ENCODE measurements at places on chromosomes 2 and 18. TPM values are rescaled to one million over a fixed set of nuclear protein-coding genes. Genes with fewer than 3 reads are reported as not detected.

DNA sequence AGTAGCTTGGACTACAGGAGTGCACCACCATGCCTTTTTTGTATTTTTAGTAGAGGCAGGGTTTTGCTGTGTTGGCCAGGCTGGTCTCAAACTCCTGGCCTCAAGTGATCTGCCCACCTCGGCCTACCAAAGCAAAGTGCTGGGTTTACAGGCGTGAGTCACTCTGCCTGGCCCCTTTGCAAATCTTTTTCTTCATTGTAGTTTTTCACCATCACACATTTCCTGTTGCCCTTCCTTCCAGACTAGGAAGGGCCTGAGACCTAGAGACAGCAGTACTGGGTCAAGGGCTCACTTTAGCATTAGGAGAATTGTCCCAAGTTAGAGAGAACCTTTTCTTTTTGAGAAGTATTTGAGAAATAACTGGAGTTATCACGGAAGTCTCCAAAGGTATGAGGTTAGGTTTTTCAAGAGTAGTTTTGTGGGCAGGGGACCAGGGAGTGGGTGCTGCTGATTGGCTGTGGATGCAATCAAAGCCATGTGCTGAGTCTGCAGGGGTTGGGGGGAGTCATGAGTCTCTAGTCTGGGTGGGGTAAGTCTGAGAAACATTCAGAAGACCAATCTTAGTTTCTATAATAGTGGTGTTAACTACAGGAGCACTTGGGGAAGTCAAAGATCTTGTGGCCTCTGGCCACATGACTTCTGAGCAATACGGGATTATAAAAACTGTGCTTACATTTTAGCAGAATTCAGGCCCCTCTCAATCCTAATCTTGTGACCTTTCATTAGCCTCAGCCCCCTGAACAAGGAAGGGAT lies 23.7 kb downstream of the B3GNT2 start:
- H3K4me1 ChIP-seq = peaks cover 35% of the 10 kb centered on the region
- H3K36me3 ChIP-seq = peaks cover 11% of the 10 kb centered on the region
- H3K27ac ChIP-seq = no peak overlapping the region
- DNase-seq = no peak
- H3K4me3 ChIP-seq = no peak overlapping the region
- H3K27me3 ChIP-seq = no peaks in the 10 kb centered on the region

DNA sequence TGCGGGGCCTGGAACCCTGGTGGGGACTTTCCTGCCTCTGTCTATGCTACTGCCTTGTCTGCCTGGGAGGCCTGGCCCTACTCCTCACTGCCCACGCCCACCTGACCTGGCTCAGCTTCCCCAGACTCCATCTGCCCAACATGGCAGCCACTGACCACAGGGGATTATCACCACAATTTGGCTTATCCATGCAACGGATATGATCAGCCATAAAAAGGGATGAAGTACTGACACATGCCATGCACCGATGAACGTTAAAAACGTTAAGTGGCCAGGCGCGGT lies 5.9 kb upstream of the KCNF1 start:
- no peaks in the 10 kb centered on the region for H3K4me1 ChIP-seq
- no peak overlapping the region for H3K27ac ChIP-seq
- no peaks in the 10 kb centered on the region for H3K27me3 ChIP-seq

GRCh38 chr18:53101536-53102105 lies 761.6 kb downstream of the DCC start:
- no peaks in the 10 kb centered on the region for H3K4me1 ChIP-seq
- H3K27me3 ChIP-seq = no peaks in the 10 kb centered on the region
- no peak overlapping the region for H3K27ac ChIP-seq
- H3K36me3 ChIP-seq = no peaks in the 10 kb centered on the region

DNA sequence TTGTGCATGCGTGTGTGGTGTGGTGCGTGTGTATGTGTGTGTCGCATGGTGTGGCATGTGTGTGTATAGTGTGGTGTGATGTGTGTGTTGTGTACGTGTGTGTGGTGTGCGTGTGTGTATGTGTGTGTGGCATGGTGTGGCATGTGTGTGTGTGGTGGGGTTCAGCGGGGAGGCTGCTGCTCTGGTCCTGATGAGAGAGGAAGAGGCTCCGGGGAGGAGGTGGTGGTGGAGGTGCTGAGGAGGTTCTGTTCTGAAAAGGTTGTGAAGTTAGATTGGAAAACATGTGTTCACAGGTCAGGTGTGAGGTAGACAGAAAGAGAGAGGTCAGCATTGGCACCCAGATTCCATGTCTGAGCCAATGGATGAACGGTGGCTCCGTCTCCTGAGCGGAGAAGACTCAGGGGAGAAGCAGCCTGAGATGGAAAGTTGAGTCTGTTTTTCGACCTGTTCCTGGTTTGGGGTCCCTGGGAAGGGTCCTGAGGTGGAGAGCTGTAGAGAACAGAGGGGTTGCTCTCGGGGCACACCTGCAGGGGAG lies 67.2 kb upstream of the HDAC4 start:
- H3K36me3 ChIP-seq = no peaks in the 10 kb centered on the region
- peaks cover 12% of the 10 kb centered on the region for H3K4me1 ChIP-seq
- no peaks in the 10 kb centered on the region for H3K27me3 ChIP-seq
- DNase-seq = no peak
- no peak overlapping the region for H3K4me3 ChIP-seq
- H3K27ac ChIP-seq = no peak overlapping the region

GRCh38 chr18:67211646-67212045 lies 304.9 kb downstream of the DSEL start:
- H3K27ac ChIP-seq = no peak overlapping the region
- no peaks in the 10 kb centered on the region for H3K36me3 ChIP-seq
- H3K4me3 ChIP-seq = no peak overlapping the region
- H3K27me3 ChIP-seq = no peaks in the 10 kb centered on the region

DNA sequence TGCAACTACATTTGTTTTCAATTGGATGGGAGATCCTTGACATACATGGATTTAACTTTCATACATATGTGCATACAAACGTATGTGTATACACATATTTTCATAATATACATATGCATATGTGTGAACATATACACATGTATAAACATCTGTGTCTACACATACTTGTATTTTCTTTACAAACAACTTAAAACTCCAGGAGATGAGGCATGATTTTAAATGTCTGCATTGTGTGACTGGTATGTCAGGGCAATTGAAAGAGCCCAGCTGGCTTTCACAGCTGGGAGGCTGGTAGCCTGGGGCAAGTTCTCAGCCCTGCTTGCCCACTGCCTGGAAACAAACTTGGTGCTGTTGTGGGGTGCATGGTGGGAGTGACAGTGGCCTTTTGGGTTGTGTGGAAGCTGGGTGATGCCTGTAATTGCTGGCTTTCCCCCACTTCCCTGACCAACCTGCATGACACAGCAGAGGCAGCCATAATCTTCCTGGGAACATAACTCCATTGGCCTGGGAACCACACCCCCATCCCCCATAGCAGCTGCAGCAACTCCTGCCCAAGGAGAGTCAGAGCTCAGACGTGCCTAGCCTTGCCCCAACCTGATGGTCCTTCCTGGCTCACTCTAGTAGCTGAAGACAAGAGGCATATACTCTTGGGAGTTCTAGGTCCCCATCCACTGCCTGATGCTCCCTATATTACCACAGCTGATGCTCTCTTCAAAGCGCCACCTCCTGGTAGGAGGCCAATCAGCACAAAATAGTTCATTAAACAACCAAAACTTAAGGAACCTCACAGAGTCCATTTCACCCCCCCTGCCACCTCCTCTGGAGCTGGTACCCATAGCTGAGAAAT lies 158.3 kb downstream of the CERS6 start:
- H3K27me3 ChIP-seq = no peaks in the 10 kb centered on the region
- no peaks in the 10 kb centered on the region for H3K36me3 ChIP-seq
- no peak overlapping the region for H3K4me3 ChIP-seq

DNA sequence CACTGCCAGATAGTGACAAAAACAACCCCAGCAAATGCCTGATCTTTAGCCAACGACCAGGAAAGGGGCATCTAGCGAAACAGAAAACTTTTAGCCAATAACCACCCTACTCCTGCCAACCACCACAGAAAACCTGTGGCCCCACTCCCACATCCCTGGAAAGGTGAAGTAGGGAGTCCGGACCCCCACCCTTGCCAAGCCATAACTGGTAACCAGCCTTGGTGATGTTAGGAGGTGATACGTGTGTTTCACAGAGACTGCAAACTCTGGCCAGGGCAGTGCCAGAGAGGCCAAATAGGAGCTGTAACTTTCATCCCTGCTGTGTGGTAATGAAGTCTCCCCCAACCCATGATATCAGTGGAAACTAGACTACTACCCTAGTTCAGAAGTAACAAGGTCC lies 27.6 kb downstream of the SCTR start:
- no peak for DNase-seq
- H3K4me3 ChIP-seq = no peak overlapping the region
- no peak overlapping the region for H3K27ac ChIP-seq

DNA sequence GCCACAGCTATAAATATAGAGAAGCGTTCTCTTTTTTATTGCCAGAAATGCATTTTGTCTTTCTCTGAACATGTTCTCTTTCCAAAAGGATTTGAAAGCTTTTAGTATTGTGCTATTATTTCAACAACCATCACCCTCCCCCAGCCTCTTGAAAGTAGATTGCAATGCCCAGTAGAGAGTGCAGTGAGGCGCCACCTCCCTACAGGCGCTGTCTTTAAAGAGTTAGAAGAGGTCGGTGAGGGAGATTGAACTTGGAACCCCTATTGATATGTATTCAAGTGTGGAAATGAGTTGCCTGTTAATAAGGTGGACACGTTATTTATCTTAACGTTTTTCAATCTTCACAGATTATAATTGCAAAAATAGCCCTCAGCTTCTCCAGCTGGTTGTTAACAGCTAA lies 360.3 kb downstream of the LRP1B start:
- H3K27ac ChIP-seq = no peak overlapping the region
- H3K4me3 ChIP-seq = no peak overlapping the region
- H3K27me3 ChIP-seq = no peaks in the 10 kb centered on the region
- no peaks in the 10 kb centered on the region for H3K4me1 ChIP-seq
- no peak for DNase-seq

- no peak overlapping the region for H3K4me3 ChIP-seq
- H3K4me1 ChIP-seq = peaks cover 40% of the 10 kb centered on the region
- no peaks in the 10 kb centered on the region for H3K27me3 ChIP-seq
- no peak for DNase-seq
- peak overlapping the region; percentile 40 for H3K27ac ChIP-seq
These were observed 67.6 kb upstream of the MCFD2 start for GRCh38 chr2:46983065-46983801.

GRCh38 chr2:66559672-66560071 lies 124.7 kb downstream of the MEIS1 start:
- H3K27me3 ChIP-seq = no peaks in the 10 kb centered on the region
- H3K27ac ChIP-seq = no peak overlapping the region

DNA sequence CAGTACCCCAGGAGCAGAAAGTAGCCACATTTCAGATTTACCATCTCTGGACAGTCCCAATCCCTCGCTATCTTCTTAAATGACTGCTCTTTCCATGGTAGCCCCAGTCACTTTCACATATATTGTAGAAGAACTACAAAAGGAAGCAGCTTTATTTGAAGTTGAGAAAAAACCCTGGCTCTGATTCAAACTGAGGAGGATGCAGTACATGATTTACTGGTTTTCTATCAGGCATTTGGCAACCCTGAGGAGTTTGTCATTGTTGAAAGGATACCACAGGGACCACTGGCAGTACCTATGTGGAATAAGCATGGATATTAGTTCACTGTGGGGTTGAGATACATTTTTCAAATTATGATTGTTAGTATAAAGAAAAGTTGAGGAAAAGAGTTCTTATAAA lies 640.9 kb upstream of the SETBP1 start:
- H3K4me1 ChIP-seq = no peaks in the 10 kb centered on the region
- no peak for DNase-seq
- H3K36me3 ChIP-seq = no peaks in the 10 kb centered on the region

DNA sequence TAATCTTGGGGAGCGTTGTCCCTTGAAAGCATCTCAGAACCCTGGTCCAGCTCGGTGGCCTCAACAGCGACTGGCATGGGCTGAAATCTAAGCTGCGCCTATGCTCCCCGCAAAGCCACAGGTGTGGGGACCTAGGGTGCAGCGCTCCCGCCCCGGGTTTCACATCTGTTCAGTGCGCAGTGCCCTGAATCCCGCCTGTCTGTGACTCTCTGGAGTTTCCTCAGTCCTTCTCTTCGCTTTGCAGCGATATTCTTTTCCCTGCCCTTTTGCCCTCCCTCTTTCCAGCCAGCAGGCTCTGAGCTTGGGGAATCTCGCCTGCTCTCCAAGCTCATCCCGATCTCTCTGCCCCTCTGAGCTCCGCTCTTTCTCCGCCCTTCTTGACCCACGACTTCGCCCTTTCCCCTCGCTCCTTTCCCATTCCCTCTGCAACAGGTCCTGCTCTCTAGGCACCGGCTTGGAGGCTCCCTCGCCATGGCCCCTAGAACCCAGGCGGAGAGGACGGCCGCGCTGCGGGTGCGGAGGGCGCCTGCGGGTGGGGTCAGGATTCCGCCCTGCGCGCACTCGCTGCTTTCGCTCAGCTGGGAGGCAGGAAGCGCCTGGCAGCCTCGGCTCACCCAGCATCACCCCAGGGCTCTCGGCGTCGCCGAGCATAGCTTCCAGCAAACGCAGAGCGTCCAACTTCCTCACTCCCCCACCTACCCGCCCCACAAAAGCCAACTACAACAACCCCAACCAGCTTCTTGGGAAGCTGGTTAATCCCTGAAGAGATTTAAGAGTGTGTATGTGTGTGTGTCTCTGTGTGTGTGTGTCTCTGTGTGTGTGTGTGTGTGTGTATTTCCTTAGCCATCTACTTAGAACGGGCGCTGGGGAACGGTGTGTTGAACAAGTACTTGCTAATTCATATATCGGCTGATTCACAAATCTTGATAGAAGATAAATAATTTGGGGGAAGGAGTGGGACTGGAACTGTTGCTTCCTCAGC lies 1.1 kb downstream of the GRP start:
- no peaks in the 10 kb centered on the region for H3K27me3 ChIP-seq
- no peak overlapping the region for H3K4me3 ChIP-seq
- H3K27ac ChIP-seq = no peak overlapping the region
- DNase-seq = no peak
- no peaks in the 10 kb centered on the region for H3K4me1 ChIP-seq
- H3K36me3 ChIP-seq = no peaks in the 10 kb centered on the region

DNA sequence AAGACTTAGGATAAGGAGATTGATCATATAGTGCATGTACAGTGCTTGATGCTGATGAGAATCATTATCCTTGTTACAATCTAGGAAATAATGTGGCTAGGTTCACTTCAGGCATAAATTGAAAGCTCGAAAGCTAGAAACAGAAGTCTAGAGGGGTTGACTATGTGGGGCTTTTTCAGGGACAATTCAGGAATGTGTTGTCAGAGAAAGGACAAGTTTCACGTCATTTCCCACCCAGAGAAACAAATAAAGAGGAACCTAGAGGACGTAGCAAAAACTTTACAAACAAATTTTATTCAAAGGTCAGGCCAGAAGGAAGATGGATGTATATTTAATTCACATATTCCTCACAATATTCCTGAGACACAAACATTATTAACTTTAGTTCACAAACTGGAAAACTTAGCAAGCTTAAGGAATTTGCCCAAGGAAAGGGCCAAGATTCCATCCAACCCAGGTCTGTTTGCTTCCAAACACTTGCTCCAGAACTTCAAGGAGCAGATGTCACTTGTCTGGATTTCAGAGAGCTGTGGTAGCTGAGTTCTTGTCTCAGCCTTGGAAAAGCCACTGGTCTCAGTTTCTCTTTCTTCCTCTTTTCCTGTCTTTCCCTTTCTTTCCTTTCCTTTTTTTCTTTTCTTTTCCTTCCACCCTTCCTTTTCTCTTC lies 7.4 kb downstream of the CYRIA start:
- H3K4me3 ChIP-seq = no peak overlapping the region
- H3K36me3 ChIP-seq = no peaks in the 10 kb centered on the region
- no peak for DNase-seq
- no peaks in the 10 kb centered on the region for H3K27me3 ChIP-seq

The TUBA3E gene
- total RNA-seq = not detected

The SPR gene
- total RNA-seq = 26.1 TPM

The PLGLB2 gene
- total RNA-seq = 4.9 TPM

The NYAP2 gene
- 0.14 TPM for total RNA-seq
